Pancreas (tissue), 10 donors: ENCODE measurements at places on chromosomes 12 and 14. TPM values are rescaled to one million over a fixed set of nuclear protein-coding genes. Genes with fewer than 3 reads are reported as not detected.

CLEC14A gene
- 3.1 TPM for total RNA-seq

CPNE8 gene
- 6.8 TPM for total RNA-seq

FSCB gene
- total RNA-seq, result not detected

SRSF5 gene
- 97.6 TPM for total RNA-seq

RIN3 gene
- total RNA-seq, result 4.2 TPM

HOXC12 gene
- total RNA-seq, result not detected
